Activated naive CD8-positive, alpha-beta T cell treated with anti-CD3 and anti-CD28 coated beads, Interleukin-2, amount 50 U/mL, for 24 hours (primary cell): ENCODE measurements at places on chromosomes 5 and 9.

DNA sequence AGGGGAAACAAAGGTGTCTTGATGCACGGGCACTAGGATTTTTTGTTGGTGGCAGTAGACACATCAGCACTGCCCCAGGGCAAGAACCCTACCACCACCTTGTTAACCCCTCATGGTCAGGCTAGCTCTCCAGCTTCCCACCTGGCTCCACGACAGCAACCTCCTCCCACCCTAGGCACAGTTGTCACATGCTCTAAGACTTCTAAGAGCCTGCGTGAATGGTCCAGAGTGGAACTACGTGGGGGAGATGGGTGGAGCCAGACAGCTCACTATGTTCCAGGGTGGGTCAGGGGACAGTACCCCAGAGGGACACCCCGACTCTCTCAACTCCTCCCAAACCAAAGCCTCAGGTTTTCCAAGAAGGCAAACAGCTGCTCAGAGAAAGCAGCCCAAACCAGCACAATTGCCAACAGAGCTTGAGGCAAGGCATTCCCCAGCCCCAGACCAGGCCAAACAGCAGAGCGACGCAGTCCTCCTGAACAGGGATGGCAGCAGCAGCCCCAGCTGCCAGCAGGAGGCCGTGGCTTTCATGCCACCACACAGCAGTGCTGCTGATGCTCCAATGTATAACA, 78.0 kb downstream of the NRG2 start:
- DNase-seq: no peak

GRCh38 chr5:39432696-39433530, 8.1 kb upstream of the DAB2 start:
- DNase-seq: no peak

DNA sequence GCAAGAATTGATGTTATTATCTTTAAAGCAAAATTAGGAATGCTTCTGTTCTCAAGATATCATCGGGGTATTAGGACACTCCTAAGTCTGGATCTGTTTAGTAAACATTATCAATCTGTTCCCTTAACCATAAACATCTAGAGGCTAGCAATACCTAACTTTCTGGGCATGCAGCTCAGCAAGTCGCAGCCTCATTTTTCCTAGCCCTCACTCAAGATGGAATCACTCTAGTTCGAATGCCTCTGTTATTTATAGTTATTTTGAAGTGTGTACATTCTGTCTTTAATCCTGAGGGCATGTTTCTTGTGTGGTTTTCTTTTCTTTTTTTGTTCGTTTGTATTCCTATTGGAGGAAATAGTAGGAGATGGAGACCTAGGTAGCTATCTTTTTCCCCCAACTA, 66.9 kb downstream of the FER start:
- no peak for DNase-seq

GRCh38 chr9:102428305-102428704, 566.8 kb upstream of the CYLC2 start:
- no peak for DNase-seq
